ENCODE measurements at places on chromosomes 4 and X.

- DNase-seq: no peak
Measured at GRCh38 chrX:79081895-79082512, 62.5 kb upstream of the GPR174 start.

GRCh38 chrX:2677764-2678163 is 13.3 kb upstream of the CD99 start:
- DNase-seq: no peak

- DNase-seq: no peak
Measured at GRCh38 chrX:19747652-19748610, 139.5 kb downstream of the SH3KBP1 start.

DNA sequence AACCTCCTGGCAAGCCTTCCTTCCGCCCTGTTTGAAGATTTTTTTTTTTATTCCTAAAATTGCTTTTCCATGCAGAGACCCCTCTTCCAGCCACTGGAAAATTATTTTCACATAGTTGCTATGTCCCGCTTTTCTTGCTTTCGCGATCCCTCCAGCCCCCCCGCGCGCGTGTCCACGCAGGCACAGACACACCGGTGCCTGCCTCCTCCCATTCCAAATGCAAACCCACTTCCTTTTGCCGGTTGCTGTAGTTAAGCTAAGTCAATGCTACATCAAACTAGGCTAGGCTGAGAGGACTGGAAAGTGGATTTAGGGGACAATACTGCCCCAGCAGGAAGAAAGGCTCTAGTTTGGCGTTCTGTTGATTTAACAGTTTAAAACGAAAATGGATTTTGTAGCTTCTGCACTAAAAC is 111.0 kb downstream of the DHX15 start:
- DNase-seq: no peak

Measured in GOT3 (cell line).